Amniotic stem cell (primary cell): ENCODE measurements at places on chromosomes 5 and 9.

GRCh38 chr5:145660897-145661640 is 174.1 kb downstream of the PRELID2 start:
- DNase-seq: no peak

GRCh38 chr9:109124121-109124520 is 4.4 kb upstream of the TMEM245 start:
- no peak for DNase-seq

DNA sequence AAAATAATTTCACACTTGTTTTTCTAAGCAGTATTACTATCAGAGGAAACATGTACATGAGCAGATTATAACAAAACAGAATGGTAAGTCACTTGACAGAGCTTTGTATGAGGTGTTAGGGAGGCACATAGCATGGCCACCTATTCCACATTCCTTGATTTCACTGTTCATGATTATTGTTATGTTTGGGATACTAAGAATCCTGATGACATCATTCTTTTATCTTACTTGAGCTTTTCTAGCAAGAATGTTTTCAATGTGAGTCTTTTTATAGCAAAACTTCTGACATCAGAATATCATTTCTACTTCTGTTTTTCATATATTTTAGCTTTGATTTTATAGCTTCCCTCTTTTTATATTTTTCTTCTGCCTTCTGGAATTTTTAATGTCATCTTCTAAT is 208.2 kb downstream of the DMRTA1 start:
- no peak for DNase-seq

GRCh38 chr5:128736553-128736952 is 198.5 kb upstream of the FBN2 start:
- no peak for DNase-seq

GRCh38 chr9:92636627-92637026 is 33.3 kb downstream of the IPPK start:
- DNase-seq: no peak

DNA sequence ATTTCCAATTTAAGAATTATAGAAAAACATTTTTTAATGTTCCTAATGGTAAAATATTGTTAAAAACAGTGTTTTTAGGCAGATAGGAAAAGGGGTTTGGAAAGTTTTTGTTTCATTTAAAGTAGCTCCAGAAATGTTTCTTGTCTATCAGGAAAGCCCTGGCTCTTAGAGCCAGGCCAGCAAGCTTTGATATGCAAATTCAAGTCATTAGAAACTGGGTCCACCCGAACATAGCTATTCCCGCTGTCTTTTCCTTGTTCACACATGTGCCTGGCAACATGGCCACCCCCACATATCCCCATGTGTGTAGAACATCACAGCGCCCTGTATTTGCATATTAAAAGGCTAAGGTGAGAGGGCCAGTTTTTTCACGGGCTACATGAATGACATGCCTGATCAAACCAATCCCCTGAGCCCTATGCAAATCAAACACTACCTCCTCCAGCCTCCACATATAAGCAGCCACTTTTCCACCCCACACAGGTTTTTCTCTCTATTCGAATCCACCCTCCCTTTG is 925.3 kb upstream of the CDH10 start:
- DNase-seq: no peak

- DNase-seq: peak; percentile 53
These were observed 31.0 kb downstream of the GOLGA2 start for GRCh38 chr9:128244837-128245231.

DNA sequence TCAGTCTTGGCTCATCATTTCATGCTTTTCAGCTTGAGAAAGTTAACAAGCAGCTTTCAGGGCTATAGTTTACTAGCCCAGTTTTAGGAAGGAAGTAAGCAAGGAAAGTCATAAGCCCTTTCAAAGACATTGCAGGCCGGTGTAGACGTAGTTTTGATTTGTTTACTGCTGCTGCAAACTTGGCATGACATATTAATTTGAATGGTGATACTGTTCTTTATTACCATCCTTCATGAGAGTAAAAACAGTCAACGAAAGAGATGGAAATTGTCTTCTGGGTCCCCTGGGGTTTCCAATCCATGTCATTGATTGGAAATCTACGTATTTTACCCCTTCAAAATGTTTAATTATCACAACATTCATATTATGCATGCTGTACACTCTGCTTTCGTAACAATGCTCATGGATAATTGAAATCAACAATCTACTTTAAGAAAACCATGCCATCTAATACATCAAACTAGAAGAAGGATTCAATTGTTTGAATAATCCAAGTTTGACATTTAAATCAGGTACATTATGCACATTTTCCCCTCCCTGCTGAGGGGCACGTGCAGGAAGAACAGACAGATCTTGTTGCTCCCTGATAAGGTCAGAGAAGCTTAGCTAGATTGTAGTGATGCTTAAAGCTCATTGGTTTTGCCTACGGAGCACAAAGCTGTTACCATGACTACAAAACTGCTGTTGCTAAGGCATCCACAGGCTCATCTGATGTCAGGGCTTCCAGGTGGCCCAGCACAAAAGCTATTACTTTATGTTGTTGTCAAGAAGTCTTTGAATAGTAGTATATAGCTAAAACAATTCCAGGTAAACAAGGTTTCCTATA is 139.9 kb upstream of the PRLR start:
- no peak for DNase-seq

- no peak for DNase-seq
These were observed 1.2 kb downstream of the CKMT2 start for GRCh38 chr5:81234299-81234698.

- no peak for DNase-seq
These were observed 50.8 kb upstream of the ZNF366 start for GRCh38 chr5:72558046-72558336.

DNA sequence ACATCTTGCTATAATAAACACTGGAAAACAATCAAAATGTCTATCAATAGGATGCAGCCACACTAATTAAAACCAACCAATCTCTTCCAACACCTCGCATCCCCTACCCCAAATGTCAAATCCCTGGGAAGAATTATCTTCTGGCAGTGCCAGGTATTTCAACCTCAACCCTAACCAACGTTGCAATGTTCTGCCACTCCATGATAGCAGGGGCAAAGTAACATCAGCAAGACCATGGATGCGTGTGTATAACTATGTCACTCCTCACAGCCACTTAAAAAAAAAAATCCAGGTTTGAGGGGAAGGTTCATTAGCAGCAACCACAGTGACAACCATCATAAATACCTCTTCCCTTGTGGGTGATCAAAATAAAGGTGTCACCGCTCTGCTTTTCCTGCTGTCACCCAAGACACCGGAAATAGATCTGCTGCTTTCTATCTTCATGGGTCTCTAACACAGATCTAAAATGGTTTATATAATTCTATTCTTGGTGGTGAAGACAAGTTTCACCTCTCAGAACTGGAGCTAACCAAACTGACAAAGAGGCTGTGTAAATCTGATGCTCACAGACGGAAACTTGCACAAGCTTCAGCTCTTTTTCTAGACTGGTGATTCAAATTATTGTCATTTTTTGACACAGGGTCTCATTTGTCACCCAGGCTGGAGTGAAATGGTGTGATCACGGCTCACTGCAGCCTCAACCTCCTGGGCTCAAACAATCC is 9.9 kb downstream of the HSPA9 start:
- DNase-seq: no peak

DNA sequence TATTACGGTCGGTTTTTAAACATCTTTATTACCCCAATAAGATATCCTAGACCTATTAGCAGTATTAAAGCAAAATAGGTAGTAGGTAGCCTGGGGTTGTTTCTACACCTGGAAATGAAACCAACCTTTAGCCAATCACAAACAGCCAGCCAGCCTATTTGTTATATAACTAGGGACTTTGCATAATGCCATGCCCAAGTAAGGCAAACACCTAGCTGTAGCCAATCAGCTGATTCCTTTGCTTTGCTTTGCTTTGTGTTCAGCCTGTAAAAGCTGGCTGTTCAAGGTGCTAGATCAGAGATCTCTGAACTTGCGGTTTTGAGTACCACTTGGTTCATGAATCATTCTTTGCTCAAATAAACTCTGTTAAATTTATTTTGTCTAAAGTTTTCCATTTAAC is 46.5 kb upstream of the SETD9 start:
- DNase-seq: no peak

DNA sequence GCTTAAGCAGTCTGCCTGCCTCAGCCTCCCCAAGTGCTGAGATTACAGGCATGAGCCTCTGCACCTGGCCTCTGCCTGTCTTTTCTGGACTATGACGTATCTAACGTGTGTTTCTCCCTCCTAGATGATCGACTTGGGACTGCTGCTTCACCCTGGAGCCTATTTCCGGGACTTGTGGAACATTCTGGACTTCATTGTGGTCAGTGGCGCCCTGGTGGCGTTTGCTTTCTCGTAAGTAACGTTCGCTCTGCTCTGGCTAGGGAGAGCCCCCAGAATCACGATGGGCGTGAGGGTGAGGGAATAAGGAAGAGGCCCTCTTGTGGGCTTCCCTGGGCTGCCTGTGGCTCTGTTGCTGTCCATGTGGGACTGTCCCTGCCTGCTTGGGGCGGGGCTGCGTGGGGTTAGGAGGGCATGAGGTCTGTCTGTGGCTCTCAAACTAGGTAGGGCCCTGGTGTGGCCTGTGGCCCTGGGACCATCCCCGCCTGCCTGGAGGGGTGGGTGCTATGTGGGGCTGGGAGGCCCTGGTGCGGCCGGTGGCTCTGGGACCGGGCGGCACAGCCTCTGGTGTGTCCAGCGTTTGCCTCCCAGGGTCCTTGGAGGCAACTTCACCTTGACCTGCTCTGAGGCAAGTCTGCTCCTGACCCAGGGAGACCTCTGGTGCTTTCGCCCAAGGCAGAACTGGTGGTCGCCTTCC is 171.7 kb downstream of the CACNA1B start:
- DNase-seq: no peak

- DNase-seq: no peak
These were observed 64.3 kb upstream of the GGTA1 start for GRCh38 chr9:121563881-121564460.

DNA sequence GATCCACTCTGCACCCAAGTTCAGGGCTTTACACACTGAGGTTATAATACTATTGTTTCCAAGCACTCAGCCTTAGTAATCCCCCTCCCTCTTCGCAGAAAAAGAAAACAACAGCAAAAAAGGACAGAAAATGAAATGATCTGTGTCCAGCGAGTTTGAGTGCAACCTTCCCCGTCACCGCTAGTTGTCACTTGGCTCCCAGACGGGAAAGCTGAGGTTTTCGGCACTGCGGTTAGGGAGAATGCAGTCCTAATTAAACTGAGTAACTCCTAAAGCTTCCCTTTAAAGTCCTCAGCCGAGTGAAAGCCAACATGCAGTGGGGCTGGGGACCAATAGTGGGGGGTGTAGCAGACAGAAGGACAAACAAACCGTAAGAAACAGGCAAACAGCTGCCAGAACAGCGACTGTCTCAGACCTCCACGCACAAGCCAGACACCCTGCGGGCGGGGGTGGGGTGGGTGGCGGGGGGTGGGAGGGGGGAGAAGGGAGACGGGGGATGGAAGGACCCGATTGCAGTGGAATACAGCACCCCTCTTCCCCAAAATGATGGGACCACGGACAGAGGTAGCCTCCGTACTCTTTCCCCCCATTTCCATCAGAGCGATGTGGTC is 680 bp downstream of the GLRA1 start:
- DNase-seq: no peak

DNA sequence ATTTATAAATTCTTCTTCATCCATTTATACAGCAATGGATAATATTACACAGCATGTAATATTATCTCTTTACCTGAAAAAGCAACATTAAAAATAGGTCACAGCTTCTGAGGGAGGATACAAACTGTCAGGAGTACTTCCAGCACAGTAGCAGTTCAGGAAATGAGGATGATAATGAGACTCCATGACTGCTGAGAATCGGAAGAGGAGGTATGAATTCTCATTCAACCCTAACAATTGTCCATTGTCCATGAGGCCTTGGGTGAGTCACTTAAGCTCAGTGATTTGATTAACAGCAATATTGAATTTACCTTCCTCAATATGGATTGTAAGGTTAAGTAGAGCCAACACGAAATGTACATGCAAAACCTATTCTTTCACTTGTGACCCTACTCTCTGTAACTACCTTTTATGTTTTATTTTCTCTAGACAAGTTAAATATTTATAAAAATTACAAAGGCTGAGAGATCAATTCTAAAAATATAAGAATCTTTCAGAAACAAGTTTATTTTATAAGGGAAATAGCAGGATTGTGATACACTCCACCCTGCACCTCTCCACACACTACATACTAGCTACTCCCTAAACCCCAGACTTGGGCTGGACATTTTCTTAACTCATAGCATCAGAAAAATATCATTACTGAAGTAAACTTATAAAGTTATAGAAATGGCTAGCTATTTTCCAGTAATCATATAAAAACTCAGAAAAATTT is 159.1 kb upstream of the ACOT12 start:
- no peak for DNase-seq

- no peak for DNase-seq
These were observed 10.0 kb downstream of the HOMER1 start for GRCh38 chr5:79503794-79504495.

- DNase-seq: no peak
These were observed 17.6 kb downstream of the COL23A1 start for GRCh38 chr5:178572617-178573016.

- no peak for DNase-seq
These were observed 126.1 kb downstream of the NR2F1-AS1 start for GRCh38 chr5:93454896-93455295.

- no peak for DNase-seq
These were observed 251.8 kb upstream of the POU5F2 start for GRCh38 chr5:93993161-93993560.

DNA sequence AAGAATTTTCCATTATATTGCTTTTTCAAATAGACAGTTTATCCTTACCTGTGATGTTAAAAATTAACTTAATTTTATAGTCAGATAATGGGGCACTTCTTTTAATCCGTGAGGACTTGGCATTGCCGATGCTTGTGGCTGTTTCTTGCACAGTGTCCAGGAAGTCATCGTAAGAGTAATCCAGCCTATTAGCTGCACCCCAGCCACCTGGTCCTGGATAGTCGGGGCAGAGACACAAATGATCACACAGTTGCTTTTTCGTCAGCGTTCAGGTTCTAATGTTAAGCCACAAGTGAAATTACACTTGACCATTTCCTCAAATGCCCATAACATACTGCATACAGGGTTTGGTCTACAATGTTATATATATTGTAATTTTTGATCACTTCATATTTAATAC is 107.4 kb downstream of the SVEP1 start:
- no peak for DNase-seq

- no peak for DNase-seq
These were observed 49.6 kb upstream of the PLIN2 start for GRCh38 chr9:19176856-19177255.

DNA sequence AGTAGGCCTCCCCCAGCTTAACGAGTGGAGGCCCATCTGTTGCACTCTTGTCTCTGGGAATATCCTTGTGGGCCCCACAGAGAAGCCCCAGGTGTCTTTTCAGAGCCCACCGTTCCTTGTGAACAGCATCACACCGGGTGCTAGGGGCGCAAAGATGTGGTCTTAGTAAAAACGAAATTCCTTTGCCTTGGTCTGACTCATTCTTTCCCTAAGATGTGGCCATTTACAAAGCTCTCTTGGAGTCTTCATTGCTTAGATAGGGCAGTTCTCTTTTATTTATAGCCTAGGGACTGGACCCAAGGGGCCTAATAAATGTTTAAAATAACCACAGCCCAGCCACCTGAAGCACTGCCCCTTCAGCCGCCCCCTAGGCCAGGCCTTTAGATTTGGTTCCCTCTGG is 52.8 kb upstream of the RPL26L1 start:
- DNase-seq: no peak
